ENCODE measurements at places on chromosomes 1 and 21.

DNA sequence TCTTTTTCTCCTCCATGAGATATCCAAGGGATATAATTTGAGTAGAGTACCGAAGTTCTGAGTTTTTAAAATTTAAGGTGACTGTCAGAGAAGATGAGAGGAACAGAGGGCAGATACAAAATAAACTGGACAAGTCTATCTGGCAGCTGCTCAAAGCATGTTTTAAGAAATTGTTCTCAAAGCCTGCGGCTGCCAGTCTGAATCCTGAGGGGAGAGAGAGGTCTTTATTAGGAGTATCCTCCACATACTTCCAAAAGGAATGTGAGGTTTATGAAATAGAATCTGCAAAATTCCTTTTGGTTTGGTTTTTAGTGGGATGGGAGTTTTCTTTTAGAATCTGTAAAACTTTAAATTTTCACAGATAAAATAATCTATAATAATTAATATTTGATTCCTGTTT is 41.3 kb downstream of the TTC13 start:
- no peak for DNase-seq

DNA sequence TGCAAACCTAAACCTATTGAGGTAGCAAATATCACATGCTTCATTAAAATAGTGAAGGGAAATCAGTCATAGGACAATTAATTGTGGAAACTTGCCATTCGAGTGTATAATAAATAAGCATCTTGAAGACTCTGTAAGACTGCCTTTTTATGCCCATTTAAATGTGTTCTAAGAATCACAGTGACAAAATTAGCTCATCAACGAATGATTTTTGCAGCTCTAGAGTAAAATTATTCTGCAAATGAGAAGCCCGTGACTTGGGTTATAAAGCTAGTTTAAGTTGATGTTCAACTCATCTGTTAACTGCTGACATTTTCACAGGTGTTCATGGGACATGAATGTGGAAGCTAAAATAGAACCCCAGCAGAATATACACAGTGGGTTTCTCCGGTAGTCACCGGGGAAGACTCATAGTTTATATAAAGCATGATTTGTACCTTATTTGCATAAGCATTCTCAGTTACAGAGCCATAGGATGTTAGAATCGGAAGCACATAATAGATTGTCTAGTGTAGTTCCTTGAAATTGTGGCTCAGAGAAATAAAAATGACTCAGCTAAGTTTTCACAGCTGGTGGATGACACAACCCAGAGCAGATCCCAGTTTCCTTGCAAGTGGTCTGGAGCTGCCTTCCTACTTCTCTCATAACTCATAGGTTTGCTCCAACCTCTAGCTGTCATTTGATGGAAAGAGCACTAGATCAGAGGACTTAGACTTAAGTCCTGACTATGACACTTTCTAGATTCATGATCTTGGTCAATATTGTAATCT is 107.3 kb downstream of the UCHL5 start:
- DNase-seq, result no peak

DNA sequence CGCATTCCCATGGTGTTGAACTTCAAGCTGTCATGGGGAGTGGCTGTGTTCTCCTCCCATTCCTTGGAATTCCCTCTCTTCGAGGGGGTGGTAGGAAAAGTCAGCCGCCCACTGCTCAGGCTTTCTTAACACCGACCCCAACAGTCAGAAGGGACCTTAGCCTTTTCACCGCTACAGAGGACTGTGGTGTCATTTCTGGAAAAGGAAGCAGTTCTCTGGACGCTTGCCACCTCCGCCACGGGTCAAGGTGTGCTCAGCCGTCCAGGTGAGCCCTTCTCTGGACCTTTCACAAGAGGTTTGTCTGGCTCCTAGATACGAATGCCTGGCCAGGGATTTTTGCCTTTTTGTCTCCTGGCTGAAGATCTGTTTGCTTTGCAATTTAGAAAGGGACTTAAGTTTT is 31.8 kb downstream of the CLIC6 start:
- no peak for DNase-seq

DNA sequence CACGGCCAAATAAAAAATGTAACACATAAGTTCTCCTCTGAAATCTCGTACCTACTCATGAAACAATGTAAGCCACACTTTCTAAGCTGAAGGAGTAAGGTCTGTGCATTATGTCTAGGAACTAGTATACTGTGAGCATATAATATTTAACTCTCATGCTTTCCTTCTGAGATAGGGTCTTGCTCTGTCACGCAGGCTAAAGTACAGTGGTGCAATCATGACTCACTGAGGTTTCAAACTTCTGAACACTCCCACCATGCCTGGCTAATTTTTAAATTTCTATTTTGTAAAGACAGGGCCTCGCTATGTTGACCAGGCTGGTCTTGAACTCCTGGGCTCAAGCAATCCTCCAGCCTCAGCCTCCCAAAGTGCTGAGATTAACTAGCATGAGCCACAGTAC is 71.3 kb downstream of the AHCTF1 start:
- no peak for DNase-seq

DNA sequence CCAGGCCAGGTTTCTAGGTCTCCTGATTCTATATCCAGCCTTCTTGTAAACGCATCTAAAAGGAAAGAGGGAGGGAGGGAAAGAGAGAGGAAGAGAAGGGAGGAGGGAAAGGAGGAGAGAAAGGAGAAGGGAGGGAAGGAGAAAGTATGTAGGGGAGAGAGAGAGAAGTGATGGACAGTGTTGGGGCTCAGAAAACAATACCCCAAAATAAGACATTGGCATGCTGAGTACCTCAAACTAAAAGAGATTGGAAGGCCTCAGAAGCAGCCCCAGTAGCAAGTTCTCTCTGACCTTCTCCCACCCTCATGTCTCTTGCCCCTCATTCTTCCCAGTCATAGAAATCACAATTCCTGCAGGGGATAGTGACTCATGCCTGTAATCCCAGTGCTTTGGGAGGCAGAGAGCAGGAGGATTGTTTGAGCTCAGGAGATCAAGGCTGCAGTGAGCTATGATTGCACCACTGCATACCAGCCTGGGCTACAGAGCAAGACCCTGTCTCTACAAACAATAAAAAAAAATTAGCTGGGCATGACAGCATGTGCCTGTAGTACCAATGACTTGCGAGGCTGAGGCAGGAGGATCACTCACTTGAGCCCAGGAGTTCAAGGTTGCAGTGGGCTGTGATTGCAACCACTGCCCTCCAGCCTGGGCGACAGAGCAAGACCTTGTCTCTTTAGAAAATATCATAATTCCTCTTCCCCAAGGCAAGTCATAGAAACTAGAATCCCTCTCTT is 51.2 kb downstream of the DNTTIP2 start:
- no peak for DNase-seq

DNA sequence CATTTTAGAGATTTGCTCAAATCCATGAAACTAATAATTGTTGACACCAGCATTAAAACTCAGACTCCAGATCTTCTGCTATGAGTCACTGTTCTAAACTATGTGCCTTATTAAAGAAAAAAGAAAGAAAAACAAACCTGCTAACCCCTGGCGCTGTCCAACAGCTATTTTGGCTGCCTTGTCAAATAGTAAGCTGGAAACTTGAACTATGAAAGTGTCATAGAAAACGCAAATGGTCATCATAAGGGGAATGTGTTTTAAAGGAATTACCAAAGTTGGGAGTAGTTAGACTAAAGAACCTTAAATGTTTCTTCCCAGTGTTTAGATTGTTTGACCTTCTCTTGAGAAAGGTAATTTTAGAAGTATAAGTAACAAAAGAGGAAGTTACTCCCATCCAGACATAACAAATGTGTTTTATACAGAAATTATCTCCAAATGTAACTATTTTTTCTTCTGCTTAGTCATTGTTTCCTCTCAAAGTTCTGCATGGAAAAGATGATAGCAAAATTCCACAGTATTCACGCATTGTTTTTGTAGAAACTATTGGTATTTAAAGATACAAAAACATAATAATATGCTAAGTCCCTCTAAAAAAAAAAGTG is 272.4 kb downstream of the TPR start:
- DNase-seq, result no peak

DNA sequence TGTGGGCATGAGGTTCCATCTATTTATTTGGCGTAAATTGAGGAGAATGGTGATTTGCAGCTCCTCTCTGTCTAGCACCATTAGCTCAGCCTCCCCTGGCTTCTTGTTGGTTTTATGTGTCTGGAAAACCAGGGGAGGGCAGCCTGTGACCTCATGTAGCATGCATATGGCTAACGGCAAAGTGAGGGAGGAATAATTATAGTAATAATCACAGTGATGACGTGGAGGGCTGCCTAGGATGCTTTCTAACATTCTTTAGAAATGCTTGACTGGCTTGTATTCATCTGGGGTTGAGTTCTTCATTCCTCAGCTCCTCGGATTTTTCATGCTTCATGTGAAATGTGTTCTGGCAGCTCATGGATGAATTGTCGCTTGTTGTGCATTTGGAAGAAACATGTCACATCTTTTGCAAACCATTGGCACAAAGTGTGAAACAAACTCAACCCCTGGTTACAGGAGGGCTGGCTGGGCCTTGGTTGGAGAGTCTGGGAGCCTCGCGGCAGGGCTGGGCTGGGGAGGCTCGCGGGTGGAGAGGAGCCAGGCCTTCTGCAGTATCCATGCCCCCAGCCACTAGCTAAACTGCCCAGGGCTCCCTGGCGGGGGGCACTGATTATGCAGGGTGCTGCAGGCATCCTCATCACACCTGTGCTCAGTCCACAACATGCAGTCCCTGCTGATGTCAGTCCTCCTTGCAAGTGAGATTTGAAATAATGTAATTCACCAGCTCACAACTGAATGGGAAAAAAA is 149.6 kb downstream of the DISC1 start:
- DNase-seq, result no peak

GRCh38 chr1:201781437-201781836 is 47.5 kb upstream of the IPO9 start:
- no peak for DNase-seq

- DNase-seq, result no peak
Measured at GRCh38 chr1:46820076-46820475, 21.2 kb downstream of the CYP4B1 start.

- no peak for DNase-seq
Measured at GRCh38 chr1:206896261-206896660, 982 bp upstream of the IL24 start.

GRCh38 chr1:167627865-167628641 is 2.0 kb upstream of the RCSD1 start:
- DNase-seq, result no peak

DNA sequence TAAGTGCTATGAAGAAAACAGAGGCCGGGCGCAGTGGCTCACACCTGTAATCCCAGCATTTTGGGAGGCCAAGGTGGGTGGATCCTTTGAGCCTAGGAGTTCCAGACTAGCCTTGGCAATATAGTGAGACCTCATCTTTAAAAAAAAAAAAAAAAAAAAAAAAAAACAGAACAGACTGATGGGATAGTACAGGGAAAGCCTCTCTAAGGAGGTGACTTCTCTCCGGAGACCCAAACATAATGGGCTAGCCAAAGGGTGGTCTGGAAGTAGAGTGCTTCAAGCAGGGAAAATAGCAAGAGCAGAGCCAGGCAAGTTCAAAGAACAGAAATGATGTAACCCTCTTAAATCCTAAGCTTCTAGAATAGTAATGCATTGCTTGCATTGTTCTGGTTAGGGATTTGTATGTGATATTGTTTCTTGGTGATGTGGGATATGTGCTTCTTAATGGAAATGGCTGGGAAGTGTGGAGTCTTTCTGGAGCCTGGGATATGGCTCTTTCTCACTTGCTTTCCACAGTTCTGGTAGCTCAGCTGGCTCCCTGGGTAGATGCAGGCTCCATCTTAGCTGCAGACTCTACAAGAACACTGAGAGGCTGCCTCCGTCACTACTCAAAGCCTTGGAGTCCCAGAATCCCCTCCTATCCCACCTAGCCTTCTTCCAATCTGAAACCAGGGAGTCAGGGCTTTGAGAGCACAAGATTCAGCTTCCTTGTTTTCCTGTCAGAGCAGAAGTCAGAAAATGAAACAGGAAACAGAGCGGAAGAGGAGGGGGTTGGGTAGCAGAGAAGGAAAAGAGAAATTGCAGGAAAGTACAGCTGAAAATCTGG is 1.9 kb upstream of the PIGV start:
- DNase-seq, result no peak

DNA sequence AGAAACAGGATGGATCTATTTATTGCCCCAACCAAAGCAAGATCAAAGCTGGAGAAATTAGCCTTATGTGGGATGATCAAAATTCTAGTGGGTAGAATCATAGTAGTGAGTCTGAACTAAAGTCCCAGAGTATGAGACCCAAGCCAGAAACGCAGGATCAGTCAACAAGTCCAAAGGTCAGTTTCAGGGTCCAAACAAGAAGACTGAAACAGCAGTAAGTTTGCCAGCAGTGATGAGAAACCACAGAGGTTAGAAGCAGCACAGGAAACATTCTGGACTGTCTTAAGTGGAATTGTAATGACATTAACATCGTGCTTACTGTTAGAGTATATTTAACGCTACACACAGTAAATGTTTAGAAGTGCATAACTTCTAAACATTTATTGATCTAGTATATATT is 251.0 kb downstream of the LRRIQ3 start:
- DNase-seq, result no peak
